Frontal cortex (tissue), 4 donors: ENCODE measurements at places on chromosomes 5 and 9. TPM values are rescaled to one million over a fixed set of nuclear protein-coding genes. Genes with fewer than 3 reads are reported as not detected.
A peak's percentile ranks its signal among the peaks of the same experiment; 100 is the strongest.

IL5 gene
- not detected for total RNA-seq

GRCh38 chr9:36007316-36007708, 29.4 kb upstream of the RECK start:
- no peak for DNase-seq

DNA sequence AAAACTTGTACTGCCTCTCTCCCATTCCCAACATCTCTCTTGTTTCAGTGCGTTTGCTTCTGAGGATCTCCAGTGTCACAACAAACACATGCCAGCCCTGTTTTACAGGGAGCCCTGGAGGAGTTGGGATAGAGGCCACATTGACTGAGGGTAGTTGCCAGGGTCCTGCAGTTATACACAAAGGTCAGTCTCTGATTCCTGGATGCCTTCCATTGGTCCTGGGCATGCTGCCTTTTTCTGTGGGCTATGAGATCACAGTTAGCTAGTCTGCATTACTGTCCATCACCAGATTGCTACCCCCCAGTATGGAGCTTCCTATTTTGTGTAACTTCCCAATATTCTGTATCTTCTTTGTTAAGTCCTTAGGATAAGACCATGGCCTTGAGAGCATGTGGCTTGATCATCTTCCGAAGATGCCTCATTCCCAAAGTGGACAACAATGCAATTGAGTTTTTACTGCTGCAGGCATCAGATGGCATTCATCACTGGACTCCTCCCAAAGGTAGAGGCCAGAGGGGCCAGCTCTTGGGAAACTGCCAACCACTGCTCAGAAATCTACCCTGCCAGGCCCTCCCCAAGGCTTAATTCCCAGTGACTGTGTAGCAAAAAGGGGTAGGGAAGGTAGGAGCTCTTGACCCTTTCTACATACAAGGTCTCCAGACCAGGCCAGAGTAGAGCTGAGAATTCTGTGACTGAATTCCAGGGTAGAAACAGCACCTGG, 9.5 kb downstream of the NUDT2 start:
- no peak for DNase-seq

DNA sequence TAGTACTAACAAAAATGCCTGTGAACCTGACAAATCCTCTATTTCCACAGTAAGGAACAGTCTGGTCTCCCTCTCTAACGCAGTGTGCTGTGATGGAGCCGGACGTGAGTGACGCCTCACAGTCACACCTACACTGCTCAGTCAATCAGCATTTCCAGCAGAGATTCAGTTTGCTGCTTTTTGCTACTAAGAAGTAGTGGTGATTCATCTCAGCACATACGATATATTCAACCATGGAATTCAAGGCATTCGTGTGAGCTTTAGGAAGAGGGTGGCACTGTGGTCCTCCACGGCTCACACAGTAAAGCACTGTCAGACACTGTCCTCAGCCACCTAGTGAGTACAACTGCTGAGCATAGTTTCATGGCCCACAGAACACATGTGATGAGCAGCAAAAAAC, 70.9 kb downstream of the SETX start:
- peak; percentile 18 for DNase-seq

- DNase-seq = no peak
Measured at GRCh38 chr9:120358877-120359276, 221.1 kb downstream of the CDK5RAP2 start.

- no peak for DNase-seq
Measured at GRCh38 chr5:133124891-133125290, 73.1 kb downstream of the HSPA4 start.

DNA sequence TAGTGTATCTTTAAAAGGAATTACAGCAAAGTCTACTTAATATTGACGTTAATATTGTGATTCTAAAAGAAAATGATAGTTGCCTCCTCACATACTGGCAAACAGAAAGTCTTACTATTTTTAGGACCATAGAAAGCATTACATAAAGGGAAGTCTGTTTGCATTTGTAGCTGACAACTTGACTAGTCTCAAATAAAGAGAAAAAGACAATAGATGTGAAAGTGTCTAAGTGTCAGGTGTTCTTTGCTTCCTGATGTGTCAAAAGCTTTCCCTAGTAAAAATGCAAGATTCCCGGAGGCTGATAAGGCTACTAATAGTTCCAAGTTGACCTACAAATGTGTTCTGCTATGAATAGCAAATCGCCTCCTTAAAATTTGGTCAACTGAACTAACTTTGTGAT, 259.7 kb downstream of the CDH10 start:
- no peak for DNase-seq

- no peak for DNase-seq
Measured at GRCh38 chr5:72248410-72248981, 71.5 kb downstream of the MRPS27 start.
